ENCODE measurements at places on chromosomes 7 and 10.

DNA sequence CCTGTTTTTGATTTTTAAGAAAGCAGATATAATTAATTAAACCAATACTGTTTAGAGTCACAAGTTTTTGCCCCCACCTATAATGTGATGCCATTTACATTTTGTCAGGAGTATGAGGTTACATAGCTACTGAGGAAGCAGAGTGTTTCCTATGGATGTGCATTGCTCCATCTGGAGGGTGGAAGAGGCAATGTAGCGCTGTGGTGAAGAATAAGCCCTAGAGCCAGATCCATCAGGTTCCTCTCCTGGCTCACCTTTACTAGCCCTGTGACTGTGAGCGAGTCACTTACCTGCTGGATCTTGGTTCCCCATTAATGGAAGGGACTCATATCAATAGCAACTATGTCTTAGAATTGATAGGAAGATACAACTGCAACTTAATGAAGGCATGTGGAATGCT lies 216.0 kb downstream of the GPAM start:
- DNase-seq: no peak

DNA sequence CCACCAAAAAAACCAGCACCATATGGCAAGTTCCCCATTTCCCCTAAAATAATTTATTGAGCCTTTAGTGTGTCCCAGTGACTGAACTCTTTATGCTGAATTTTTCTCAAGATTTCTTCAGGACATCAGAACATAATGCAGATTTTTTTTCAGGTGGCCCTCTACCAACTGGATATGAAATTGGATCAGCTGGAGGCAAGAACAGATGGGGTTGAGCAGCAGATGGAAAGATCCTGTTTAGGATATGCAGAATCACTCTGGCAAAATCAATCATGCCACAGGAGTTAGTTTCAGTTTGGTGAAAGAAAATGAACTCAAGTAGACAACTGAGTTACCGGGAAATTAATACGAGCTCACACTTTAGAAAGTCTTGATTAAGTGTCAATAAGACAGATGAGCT lies 761.5 kb upstream of the C7orf33 start:
- no peak for DNase-seq

- peak; percentile 44 for DNase-seq
Measured at GRCh38 chr7:2517678-2518507, 1.7 kb upstream of the LFNG start.

DNA sequence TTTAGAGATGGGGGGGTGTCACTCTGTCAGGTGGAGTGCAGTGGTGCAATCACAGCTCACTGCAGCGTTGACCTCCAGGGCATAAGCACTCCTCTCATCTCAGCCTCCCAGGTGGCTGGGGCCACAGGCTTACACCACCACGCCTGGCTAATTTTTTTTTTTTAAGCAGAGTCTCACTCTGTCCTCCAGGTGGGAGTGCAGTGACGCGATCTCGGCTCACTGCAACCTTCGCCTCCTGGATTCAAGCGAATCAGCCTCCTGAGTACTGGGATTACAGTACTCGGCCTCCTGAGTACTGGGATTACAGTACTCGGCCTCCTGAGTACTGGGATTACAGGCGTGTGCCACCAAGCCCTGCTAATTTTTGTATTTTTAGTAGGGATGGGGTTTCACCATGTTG lies 23.6 kb upstream of the PPIA start:
- DNase-seq: no peak

GRCh38 chr7:101857358-101857811 lies 40.0 kb downstream of the CUX1 start:
- DNase-seq: no peak

DNA sequence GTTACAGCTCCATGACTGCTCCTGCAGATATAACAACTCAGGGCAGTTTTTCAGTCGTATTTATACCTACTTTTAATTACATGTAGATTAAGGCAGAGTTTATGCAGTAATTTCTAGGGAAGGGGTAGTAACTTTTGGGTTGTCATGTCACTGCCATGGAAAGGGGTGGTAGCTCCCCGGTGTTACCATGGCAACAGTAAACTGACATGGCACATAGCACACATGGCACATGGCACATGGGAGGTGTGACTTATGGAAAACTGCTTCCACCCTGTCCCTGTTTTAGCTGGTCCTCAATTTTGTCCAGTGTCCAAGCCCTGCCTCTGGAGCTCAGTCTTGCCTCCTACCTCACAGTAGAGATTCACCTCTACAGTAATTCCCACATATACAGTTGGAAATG lies 3.9 kb upstream of the TOMM7 start:
- no peak for DNase-seq

DNA sequence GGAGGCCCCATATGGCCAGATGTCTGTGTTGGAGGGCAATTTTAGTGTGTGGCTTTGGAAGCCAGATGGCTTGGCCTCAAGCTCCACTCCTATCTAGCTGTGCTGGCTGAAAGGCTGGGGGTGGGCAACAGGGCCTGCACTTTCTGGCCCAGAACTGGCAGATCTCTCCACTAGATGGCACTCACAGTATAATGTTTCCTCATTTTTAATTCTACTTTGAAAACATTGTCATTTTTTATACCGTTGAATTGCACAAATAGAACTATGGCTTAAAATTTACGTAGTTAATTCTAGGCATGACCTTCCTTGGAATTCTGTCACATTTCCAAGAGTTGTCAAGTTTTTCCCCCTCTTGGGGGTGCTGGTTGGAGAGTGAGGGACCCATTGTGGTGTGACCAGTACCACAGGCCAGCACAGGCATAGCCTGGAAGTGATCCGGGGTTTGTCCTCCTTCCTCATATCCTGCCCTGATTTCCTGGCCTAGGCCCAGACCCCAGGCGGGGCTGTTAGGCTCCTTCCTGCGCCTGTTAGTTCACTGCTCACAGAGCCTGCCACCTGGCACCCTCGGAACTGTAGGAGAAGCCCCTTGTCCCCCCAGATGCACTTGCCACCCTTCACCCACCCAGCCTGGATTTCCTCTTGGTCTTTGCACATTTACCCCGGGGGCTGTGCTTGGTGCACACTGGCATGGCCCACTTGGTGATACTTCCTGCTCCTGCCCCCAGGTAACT lies 52.8 kb downstream of the ARHGAP22 start:
- peak; percentile 79 for DNase-seq

DNA sequence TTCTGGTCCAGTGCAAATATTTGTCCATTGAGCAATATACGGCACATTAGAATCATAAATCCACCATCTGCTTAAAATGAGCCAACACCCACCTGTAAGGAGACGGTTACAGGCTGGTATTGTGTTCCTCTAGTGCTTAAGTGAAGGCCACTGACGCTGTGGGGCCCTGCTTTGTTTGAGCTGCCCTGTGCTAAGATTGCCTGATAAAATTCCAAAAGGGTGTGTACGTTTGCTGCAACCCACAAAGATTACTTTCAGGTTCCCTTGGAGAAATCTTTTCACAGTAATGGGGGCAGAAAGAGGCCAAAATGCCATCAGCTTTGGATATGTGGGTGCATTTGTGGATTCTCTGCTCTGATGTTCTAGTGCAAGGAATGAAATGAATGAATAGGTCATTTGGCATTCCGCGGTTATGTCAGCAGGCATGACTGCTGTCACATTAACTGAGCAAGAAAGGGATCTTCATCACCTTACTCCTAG lies 34.4 kb downstream of the AGR3 start:
- no peak for DNase-seq

- no peak for DNase-seq
Measured at GRCh38 chr7:51278797-51279196, 37.8 kb downstream of the COBL start.

GRCh38 chr10:72567421-72567820 lies 58.5 kb downstream of the MICU1 start:
- no peak for DNase-seq

DNA sequence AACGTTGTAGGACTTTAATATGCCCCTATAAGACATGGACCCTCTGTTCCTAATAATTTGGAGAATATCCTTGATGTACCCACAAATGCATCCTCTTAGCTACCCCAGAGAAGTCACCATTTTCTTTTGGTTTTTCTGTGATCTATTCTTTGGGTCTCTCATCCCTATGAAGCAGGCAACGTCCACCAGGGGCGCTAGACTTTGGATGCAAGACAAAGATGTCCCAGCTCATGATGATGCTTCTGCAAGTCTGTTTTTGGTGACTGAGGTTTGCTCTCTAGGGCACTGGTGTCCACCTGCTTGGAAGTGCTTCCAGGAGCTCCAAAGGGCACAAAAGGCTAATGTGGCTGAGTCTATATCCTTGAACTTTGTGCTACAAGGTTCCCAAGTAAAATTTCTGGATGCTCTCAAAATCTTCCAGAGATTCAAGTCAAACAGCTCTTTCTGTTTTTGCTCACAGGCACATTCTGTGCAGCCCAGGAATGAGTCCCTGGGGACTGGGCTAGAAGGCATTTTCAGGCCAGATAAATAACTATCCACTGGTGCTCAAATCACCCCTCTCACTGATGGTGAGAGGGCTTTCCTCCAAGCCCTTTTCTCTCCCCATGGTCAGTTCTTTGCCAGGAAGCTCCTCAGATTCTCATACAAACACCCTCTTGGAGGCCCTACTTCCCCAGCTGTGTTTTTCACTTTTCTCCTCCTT lies 166.4 kb downstream of the C7orf25 start:
- peak; percentile 5 for DNase-seq

DNA sequence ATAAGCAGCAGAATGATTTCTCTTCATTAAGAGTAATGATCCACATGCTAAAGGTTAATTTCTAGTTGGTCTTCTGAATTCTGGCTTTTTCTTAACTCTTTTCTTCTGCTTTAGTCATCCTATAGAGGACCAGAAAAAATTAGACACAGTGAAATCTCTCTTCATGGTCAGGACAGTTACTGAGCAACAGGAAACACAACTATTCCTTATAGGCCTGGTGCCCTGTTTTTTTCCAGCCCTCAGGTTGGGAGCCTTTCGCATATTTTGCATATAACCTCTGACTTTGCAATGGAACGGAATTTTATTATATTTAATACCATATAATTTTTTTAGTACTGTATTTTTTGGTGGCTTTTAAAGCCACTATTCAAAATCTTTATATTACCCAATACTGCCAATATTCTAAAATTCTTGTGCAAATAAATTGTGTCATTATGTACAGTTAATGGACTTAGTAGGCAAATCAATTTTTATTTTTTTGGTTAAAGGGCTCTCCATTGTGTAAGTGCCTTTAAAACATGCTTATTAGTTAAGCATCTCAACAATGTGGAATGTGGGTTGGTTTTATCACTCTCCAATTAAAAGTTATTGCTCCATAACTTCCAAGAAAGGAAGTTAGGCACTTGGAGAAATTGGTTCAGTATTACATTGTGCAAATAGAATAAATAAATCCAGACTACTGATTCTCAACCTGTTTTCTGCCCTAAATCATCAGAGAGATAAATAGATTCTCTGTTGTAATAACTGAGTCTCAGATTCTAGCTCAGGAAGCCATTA lies 22.5 kb downstream of the ARL4A start:
- no peak for DNase-seq

DNA sequence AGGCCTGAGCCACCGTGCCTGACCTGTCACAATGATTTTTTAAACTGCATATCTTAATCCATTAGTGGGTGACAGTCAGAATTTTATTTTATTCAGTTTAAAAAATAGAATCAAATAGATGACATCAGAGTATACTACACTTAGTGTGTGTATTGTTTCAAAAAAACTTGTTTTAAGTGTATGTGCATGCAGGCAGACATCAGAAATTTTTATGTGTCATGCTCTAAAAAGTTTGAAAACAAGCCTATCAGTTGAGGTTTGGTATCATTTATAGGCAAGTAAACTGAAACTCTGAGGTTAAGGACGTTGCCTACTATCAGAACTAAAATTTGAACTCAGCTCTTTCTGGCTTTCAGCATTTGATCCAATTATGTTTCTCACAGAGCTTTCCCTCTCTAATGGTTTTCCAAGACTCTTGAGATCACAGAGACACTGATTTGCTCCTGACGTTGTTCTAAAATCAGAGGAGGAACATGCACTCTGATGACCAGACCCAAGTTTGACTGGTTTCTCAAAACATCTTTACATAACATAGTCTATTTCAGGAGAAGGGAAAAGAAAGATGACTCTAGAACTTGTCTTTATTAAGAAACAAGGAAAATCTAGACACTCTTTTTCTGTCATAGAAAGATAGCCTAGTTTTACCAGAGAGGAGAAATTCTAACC lies 188.6 kb downstream of the AUTS2 start:
- no peak for DNase-seq

- DNase-seq: no peak
Measured at GRCh38 chr10:88244781-88245625, 338.1 kb downstream of the RNLS start.

- no peak for DNase-seq
Measured at GRCh38 chr7:51250512-51250911, 66.1 kb downstream of the COBL start.

GRCh38 chr7:77866786-77867536 lies 68.4 kb downstream of the PHTF2 start:
- DNase-seq: no peak

DNA sequence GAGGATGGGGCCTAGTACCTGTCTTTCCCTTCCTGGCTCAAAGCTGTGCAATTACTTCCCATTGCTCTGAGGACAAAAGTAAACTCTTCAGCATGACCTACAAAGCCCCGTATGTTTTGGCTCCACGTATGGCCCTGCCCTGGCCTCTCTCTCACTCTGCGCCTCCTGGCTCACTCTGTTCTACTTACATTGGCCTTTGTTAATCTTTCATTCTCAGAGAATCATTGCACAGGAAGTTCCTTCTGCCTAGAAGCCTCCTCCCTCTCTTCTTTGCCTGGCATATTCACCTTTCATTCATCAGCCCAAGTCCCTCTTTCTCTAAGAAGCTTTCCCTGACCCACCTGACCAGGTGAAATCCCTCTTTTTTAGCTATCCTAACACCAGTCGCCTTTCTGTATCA lies 23.9 kb downstream of the LIPM start:
- no peak for DNase-seq

DNA sequence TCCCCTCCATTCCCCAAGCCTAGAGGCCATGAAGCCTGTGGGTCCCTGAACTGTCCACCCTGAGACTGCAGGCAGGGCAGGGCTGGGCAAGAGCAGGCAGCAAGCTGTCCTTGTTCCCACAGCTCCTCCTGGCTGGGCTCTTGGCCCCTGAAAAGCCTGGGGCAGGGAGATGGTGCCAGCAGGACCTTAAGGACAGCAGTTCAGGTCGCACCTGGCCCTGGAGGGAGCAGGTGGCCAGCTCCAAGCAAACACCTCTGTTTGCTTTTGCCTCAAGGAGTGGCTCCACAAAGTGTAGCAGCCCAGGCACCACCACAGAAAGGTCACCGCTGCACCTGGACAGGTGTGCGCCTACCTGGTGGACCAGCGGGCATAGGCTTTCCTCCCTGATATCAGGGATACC lies 5.2 kb downstream of the RET start:
- DNase-seq: no peak

DNA sequence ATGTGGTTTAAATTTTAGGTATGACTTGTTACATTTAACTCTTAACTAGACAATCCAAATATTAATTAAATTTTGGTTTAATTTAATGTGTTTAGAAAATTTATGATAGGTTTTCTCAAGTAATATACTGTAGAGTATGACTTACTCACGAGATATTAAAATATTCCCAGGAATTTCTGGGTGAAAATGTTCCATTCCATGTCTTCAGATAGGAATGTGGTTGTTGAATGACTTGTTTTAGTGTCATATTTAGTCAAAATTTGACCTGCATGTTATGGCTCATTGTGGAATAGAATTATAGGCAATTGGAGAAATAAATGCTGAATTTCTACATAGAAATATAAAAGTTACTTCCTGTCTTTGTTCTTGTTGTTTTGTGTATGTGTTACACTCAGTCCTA lies 46.7 kb downstream of the SHOC2 start:
- no peak for DNase-seq
